ENCODE measurements at places on chromosomes 7 and 10.

- DNase-seq: no peak
Observed at GRCh38 chr7:77246026-77246640, 46.5 kb upstream of the FGL2 start.

DNA sequence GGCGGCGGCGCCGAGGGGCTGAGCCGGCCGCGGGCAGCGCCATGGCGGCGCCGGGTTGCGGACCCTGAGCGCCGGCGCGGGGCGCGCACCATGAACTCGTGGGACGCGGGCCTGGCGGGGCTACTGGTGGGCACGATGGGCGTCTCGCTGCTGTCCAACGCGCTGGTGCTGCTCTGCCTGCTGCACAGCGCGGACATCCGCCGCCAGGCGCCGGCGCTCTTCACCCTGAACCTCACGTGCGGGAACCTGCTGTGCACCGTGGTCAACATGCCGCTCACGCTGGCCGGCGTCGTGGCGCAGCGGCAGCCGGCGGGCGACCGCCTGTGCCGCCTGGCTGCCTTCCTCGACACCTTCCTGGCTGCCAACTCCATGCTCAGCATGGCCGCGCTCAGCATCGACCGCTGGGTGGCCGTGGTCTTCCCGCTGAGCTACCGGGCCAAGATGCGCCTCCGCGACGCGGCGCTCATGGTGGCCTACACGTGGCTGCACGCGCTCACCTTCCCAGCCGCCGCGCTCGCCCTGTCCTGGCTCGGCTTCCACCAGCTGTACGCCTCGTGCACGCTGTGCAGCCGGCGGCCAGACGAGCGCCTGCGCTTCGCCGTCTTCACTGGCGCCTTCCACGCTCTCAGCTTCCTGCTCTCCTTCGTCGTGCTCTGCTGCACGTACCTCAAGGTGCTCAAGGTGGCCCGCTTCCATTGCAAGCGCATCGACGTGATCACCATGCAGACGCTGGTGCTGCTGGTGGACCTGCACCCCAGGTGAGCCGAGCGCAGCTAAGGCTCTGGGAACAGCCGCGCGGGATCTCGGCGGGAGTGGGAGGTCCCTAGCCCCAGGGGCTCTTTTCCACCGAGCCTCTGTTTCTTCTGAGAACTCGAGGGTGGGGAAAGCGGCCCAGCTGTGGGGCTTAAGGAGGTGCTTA, at the start of gene GPR26:
GPR26 (plus strand) TSS at position 38 of the 919 bp plus-strand sequence; CDS start at position 91, 53 bp downstream.
- no peak for DNase-seq

DNA sequence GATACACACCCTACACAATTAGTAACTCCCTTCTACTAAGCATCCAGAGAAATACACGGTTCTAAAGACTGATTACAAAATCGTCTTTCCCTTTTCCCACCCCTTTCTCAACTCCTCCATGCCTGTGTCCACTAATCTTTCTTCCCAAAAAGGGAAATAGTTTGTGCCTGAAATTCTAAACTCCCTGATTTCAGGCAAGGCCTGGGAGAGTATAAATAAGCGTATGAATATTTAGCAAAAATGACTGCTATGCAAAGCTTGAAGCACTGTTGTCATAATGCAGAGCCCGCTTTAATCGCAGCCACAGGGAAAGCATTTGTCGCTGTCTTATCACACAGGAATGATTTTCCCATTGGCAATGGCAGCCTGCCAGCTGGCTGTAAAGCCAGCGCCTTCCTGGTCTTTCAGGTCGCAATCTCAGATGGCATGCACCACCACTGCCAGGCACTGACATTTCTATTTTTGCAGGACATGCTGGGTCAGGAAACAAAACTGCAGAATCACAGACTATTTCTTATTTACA, 142.9 kb upstream of the PCGF5 start:
- DNase-seq: no peak

DNA sequence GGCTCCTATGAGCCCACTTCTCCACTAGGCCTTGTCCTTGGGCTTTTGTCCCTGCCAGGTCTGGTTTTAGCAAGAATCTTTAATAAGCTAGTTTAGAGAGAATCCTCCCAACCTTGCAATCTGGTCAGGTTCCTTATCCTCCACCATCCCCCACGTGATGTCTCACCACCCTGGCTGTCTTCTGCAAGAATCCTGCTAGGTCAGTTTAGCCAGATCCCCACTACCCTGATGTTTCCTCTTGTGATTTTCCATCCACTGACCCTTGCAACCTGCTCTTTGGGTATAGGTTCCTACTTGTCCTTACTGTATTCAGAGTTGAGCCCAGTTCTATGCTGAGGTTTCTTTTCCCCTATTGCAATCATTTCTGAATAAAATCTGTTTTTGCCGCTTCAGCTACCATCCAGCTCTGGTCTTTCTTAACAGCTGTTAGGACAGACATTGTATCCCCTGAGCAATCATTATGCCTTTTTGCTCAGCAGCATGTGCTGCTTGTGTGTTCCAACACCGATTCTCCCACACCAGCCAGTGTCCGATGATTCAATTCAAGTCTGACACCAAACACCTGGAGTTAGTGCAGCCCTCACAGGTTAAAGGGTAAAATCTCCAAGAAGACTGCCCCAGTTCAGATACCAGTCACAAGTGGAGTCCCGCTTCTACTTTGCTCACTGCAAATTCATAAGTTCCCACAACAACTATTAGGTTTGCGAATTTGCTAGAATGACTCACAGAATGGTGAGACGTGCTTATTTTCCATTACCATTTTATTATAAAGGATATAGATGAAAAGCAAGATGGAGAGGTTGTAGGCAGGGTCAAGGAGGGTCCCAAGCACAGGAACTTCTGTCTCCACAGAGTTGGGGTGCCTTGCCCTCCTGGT, 62.2 kb upstream of the ADCY1 start:
- DNase-seq: no peak

- no peak for DNase-seq
Observed at GRCh38 chr7:151173386-151174245, 6.1 kb upstream of the GBX1 start.

GRCh38 chr10:113132591-113133121, 182.6 kb downstream of the TCF7L2 start:
- DNase-seq: no peak

- no peak for DNase-seq
Observed at GRCh38 chr10:3264161-3264761, 91.7 kb upstream of the PITRM1 start.

DNA sequence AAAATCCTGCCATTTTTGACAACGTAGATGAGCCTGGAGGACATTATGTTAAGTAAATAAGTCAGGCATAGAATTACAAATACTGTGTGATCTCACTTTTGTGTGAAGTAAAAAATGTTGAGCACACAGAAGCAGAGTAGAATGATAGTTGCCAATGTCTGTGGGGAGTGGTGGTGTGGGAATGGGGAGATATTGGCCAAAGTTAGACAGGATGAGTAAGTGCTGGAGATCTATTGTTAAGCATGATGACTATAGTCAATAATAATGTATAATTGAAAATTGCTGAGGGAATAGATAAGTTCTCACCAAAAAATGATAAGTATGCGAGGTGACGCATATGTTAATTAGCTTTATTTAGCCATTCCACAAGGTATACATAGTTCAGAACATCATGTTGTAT, 92.0 kb downstream of the GPR85 start:
- DNase-seq: no peak

- DNase-seq: no peak
Observed at GRCh38 chr10:6473901-6474370, 106.1 kb downstream of the PRKCQ start.

DNA sequence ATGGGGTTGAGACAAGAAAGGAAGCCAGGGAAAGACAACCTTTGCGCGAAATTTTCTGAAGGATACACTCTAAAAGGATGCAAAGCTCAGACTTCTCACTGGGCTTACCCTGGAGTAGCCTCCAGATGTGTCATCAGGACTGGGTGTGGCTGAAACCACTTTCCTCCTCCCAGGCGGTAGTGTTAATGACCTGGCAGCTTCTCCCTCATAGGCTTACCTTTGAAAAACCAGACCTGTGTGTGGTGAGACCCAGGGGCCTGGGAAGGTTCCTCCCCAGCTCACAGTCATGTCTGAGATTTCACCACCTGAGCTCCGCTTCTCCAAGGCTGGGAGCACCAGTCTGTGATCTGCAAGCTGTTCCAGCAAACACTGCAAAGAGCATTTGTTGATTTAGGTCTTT, 93.7 kb downstream of the EPC1 start:
- no peak for DNase-seq

GRCh38 chr10:57628592-57629284, 639.0 kb downstream of the IPMK start:
- DNase-seq: no peak

- DNase-seq: no peak
Observed at GRCh38 chr10:31456468-31456867, 137.5 kb downstream of the ZEB1 start.

DNA sequence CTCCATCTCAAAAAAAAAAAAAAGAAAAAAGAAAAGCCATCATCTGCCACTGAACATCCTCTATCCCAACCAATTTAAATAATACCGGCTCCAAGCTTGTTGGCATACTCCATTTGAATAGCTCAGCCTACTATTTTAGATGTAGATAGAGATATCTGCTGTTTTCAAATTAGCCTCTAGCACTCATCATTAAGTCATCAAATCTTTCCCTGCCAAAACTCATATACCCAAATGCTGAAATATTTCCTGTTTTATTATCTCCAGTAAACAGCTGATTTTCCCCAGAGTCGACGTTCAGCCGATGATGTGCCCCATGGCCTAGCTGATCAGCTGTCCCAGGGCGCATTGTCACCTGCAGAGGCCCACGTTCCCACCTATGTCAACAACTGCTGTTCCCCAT, 34.5 kb upstream of the FRMD4A start:
- no peak for DNase-seq

Data from activated CD4-positive, alpha-beta T cell treated with anti-CD3 and anti-CD28 coated beads for 24 hours (primary cell).